ENCODE measurements at places on chromosomes 3 and 15.

GRCh38 chr3:72537448-72537847, 310.8 kb downstream of the SHQ1 start:
- no peak for DNase-seq

DNA sequence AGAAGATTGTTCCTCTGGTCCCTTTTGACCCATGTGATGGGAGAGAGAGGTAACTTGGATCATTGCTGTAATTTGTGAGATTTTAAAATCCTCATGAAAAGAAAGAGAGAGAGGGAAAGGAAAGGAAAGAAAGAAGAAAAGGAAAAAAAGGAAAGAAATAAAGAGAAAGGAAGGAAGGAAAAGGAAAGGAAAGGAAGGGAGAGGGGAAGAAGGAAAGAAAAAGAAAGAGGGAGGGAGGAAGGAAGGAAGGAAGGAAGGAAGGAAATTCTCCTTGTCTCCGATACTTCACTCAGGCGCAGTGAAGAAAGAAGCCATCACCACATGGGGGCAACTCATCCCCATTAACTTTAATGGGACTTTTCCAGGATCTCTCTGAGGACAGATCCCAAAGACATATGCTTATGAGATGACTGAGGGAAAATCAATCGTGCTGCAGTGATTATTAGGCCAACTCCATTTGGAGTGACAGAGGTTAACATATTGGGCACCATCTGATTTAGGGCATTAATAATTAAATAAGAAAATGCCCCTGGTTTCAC, 123.0 kb downstream of the MEGF11 start:
- DNase-seq, result no peak

- DNase-seq, result no peak
Observed at GRCh38 chr3:116905794-116906193, 196.2 kb downstream of the TUSC7 start.

DNA sequence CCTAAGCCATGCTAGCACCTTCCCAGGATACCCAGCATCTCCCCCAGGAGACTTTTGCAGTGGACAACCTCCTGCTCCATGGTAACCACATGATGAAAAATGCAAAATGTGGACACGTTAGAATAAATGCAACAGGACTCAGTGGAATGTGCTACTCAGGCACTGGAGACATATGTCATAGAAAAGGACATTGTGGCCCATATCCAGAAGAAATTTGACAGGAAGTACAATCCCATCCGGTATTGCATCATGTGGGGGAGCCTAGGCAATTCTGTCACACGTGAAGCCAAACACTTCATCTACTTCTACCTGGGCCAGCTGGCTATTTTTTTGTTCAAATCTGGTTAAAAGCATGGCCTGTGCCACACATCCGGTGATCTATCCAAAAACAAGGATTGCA, 227.2 kb upstream of the GPR149 start:
- no peak for DNase-seq

- no peak for DNase-seq
Observed at GRCh38 chr3:66036586-66037148, 2.1 kb downstream of the MAGI1 start.

GRCh38 chr15:79046691-79047404, 43.7 kb downstream of the RASGRF1 start:
- no peak for DNase-seq

- DNase-seq, result no peak
Observed at GRCh38 chr15:33131552-33132232, 62.8 kb downstream of the FMN1 start.

GRCh38 chr15:71129669-71130068, 14.4 kb downstream of the THSD4 start:
- no peak for DNase-seq

DNA sequence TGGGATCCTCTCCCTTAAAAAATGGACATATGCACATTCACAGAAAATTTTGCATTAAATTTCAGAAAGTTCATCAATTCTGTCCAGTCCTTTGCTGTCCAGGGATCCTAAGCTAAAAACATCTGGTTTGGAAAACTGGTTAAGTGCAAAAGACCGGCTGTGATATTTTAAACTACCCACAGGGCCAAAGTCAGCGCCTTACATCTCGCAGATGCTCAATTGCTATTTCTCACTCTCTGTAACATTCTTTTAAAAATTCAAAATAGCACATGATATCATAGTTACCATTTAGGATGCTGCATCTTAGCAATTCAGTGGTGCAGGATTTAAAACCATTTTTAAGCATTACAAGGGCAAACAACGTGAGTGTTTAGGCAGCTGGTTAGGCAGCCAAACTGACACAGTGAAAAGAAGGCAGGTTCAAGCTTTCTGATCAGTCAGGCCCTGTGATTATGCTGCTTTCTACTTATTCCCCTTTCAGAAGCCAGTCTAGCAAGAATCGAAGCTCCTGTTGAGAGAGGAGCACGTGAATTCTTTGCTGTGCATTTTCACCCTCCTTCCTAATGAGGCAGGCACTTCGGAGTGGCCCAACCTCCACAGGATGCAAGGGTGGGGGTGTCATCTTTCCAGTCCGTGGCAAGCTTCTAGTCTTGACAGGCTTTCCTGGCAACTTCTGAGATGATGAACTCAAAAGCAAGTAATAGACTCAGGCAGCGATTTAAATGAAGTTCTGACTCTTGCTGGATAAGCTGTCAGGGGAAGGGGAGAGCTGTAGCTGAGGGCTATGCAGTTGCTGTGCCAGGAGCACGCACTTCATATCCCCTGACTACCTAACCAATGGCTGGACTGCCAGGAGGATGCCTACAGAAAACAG, 8.8 kb downstream of the PRICKLE2 start:
- DNase-seq, result no peak

DNA sequence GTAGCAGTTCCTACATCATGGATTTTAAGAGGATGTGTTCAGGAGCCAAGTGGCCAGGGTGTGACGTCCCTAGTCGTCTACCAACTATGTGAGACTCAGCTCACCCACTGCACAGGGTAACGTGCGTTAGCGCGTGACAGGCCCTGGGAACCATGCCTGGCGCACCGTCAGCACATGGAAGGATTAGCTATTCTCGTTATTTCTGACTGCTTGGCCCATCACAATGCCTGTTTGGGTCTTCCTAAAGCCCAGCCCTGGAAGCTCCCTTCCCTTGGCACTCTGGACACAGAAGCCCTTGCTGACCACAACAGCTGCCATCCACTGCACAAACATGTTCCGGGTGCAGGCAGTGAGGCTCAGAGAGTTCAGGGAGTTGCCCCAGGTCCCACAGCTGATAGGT, 91.0 kb upstream of the RPL32 start:
- no peak for DNase-seq

GRCh38 chr3:30733209-30733608, 126.8 kb downstream of the TGFBR2 start:
- no peak for DNase-seq

- DNase-seq, result no peak
Observed at GRCh38 chr3:118126751-118127150, 907.9 kb downstream of the IGSF11 start.

DNA sequence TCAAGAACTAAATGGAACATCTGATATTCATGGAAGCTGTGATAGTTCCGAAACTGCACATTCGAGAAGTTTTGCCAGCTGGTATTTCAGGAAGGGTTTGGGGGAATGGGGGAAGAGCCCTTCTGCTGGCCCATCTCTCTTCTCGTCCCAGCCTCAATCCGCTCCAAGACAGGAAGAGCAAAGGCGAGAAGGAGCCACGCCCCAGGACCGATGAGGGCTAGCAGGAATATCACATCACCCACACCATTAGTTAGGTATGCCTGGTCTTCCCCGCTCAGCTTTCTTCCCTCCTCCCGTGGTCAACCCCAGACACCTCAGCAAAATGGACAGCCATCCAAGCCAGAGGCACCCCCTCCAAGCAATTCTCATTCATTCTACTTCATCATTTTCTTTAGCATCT, 14.9 kb upstream of the PCSK6 start:
- no peak for DNase-seq

GRCh38 chr3:53811143-53811927, 34.9 kb downstream of the CHDH start:
- no peak for DNase-seq

GRCh38 chr3:99576904-99577559, 61.4 kb upstream of the COL8A1 start:
- no peak for DNase-seq

GRCh38 chr3:137199678-137200077, 241.9 kb downstream of the IL20RB start:
- DNase-seq, result no peak

GRCh38 chr3:31065765-31066164, 171.3 kb upstream of the GADL1 start:
- no peak for DNase-seq

- no peak for DNase-seq
Observed at GRCh38 chr3:183123891-183124290, 24.6 kb upstream of the MCCC1 start.

DNA sequence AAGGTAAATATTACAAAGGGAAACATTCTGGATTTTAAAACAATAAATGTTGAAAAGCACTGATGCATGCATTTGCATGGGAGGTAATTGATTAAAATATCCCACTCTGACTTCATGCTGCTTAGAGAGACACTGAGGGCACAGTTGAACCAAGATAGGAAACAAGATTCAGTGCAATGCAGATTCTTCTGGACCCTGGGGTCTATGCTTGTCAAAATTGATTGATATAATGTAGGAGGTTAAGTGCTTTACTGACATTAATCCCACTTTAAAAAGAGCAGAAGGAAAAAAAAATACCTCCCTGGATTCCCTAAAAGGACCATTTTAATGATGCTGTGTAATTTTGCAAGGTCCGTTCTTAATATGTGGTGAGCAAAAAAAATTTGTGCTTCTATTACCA, 454.2 kb downstream of the GABRB3 start:
- no peak for DNase-seq

DNA sequence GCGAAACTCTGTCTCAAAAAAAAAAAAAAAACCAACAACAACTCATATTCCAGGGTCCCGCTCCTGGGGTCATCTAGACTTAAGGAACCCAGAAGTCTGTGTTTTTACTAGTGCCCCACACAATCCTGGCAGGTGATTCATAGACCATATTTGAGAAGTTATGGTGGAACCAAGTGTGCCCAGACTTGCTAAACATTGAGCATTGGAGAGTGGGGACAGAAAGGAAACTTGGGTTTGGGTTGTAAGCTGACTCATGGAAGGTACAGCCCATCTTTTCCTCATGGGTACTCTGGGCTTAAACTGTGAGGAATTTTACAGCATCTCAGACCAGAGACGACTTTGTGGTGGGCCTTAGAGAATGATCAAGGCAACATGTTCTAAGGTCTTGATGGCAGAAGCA, 18.3 kb upstream of the IGF2BP2 start:
- DNase-seq, result no peak
